ENCODE measurements at places on chromosomes 11 and 22.

GRCh38 chr11:114195981-114196731 is 100.0 kb upstream of the NNMT start:
- no peak for DNase-seq

- no peak for DNase-seq
Observed at GRCh38 chr11:102957953-102958352, 2.4 kb upstream of the MMP13 start.

- no peak for DNase-seq
Observed at GRCh38 chr11:118771547-118772288, 19.2 kb downstream of the DDX6 start.

GRCh38 chr11:59102259-59102765 is 4.7 kb upstream of the FAM111B start:
- DNase-seq: no peak

- no peak for DNase-seq
Observed at GRCh38 chr11:77542296-77542695, 47.5 kb upstream of the AQP11 start.

DNA sequence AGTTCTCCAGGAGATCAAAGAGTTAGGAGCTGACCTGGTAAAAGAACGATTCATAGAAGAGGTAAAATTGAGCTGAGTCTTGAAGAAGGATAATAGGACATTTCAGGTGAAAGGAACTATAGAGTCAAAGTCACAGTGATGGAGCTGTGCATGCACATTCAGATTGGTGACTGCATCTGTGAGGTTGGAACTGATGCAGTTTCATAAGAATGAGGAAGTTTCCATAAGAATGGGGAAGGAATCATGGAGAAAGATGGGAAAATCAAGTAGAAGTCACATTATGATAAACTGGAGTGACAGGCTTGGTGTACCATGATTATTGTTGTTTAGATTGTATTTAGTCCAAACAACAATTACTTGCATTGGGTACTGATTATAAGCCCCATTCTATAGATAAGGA is 232.2 kb downstream of the FAM76B start:
- DNase-seq: no peak

- DNase-seq: no peak
Observed at GRCh38 chr11:131275580-131275979, 94.8 kb upstream of the NTM start.

GRCh38 chr11:86586307-86586706 is 86.1 kb downstream of the ME3 start:
- no peak for DNase-seq

DNA sequence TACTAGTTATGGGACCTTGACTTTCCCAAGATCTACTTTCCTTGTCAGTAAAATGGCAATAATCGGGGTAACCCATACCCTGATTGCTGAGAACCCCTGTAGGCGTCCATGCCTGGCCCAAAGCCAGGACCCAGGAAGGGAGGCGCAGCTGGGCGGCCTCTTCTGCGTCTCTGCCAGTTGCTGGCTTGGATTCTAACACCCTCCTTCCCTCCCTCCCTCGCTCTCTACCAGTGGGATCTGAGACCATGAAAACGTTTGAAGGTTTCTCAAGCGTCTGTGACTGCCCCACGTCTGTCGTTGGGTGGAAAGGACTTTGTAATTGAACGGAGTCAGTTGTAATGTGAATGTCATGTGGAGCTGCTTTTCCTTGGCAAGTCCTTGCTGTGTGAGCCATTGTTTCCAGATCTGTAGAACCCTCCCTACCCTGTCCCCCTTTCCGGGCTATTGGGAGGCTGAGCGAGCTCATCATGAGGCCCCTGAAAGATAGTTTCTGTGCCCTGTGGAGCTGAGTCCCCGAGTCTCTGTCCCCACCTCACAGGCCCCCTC is 47.8 kb downstream of the PARVB start:
- DNase-seq: no peak

DNA sequence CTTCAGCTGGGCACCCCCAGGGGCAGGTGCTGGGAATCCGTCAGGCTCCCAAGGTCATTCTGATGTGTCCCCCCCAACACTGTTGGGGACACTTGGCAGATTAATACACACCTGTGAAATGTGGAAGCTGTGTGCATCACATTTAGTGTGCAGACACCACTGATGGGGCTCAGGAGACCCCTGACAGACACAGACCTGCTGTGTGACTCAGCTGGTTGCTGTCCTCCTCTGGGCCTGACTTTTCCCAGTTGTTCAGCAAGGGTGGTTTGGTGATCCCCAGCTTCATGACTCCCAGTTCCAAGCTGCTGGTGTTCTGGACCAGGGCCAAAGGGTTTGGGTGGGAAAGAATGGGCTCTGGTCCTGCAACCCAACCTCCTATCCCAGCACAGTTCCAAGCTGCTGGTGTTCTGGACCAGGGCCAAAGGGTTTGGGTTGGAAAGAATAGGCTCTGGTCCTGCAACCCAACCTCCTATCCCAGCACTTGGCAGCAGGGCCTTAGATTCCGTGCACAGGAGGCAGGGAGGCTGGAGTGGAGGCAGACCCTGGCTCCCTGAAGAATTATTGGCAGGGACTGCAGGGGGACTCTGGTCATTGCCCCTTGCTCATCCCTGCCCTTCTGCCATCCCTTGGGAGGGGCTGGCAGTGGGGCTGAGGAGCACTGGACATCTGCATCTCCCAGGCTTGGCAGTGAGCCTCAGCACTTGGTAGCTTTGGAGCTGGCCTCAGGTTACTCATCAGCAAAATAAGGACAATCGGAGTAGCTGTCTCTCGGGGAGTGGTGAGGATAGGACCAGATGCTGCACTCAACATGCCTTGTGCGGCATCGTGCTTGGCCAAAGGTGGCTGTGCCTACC is 8.4 kb upstream of the OMP start:
- no peak for DNase-seq

DNA sequence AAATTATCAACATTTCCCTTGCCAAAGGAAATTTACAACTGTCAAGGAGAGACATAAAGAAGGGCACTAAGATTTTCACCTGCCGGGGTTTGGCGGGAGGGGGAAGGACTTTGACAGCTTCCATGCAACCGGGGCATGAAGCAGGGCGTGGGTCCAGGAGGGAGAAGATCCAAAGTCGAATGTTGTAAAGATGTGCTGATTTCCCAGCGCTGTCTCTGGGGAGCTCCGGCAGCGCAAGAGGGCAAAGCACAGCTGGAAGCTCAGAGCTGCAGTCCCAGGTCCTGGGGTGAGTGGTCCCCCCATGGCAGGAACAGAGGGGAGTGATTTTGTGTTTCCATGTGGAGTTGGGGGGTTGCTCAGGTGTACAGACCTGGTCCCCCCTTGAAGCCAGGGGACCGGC is at the start of gene MS4A10:
MS4A10 (plus strand) TSS at position 198 of the 400 bp plus-strand sequence. CDS start 5,003 bp downstream, outside the sequence.
- no peak for DNase-seq

DNA sequence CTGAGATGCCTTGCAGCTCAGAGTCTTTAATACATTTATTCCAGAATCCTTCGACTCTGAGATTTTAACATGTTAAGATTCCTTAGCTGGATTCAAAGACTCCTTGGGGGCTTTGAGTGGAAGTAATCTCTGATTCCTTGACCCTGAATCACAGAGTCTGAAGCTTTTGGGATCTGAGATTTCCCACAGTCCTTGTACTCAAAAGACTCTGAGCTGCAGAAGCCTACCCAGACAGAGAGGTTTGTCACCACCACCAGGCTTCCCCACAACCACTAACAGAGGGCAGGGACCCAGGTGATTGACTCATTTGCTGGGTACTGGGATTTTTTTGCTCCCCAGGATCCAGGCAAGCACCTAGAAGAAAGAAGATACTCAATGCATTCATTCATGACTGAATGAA is 1.4 kb upstream of the SERPINH1 start:
- no peak for DNase-seq

GRCh38 chr11:118258410-118258809 is 5.7 kb downstream of the MPZL2 start:
- DNase-seq: no peak

- DNase-seq: no peak
Observed at GRCh38 chr11:124872741-124873140, 7.5 kb downstream of the ROBO3 start.

All from cortex of kidney (tissue), 1 donor.